Stimulated activated CD4-positive, alpha-beta T cell treated with anti-CD3 and anti-CD28 coated beads, Interleukin-15, amount 100 ng/mL, for 1 hour (primary cell): ENCODE measurements at places on chromosomes 2 and 18.

- no peak for DNase-seq
Measured at GRCh38 chr18:56945171-56946083, 201.5 kb upstream of the BOD1L2 start.

- DNase-seq: no peak
Measured at GRCh38 chr2:634636-635388, 42.4 kb downstream of the TMEM18 start.

- DNase-seq: no peak
Measured at GRCh38 chr18:46061796-46062195, 10.3 kb downstream of the PSTPIP2 start.

GRCh38 chr2:215602997-215603396 is 167.1 kb upstream of the FN1 start:
- no peak for DNase-seq

DNA sequence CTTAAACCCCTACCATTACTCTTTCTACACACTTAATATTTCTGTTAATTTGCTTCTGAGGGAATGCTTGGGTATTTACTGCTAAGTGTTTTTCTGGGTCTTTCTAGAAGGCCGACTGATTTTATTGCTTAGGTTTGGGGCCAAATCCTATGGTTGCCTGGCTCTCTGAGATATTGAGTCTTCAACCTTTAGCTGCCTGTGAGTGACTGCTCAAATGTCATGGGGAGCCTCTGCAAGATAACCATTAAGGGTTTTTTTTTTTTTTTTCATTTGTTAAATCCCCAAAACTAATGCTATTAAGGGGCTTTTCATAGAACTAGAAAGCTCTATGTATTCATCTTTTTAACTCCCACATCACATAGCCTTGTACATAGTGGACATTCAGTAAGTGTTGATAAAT is 5.0 kb downstream of the OSBPL6 start:
- DNase-seq: no peak

- no peak for DNase-seq
Measured at GRCh38 chr2:163191372-163191771, 352.8 kb upstream of the KCNH7 start.

DNA sequence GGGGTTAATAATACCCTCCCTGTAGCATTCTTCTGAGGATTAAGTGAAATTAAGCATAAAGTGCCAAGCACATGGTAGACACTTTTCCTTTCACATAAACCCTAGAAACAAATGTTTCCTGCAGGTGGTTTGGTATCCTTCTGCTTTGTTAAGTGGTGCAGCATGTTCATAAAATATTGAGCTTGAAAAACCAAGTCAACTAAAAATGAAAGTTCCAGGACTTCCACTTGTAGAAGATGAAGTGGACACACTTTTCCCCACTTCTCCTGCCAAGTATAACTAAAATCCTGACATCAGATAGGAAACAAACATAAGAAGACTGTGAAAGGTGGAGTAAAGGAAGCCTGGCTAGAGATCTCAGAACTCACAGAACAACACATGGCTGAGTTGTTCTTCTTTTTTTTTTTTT is 90.5 kb downstream of the COLEC12 start:
- no peak for DNase-seq

DNA sequence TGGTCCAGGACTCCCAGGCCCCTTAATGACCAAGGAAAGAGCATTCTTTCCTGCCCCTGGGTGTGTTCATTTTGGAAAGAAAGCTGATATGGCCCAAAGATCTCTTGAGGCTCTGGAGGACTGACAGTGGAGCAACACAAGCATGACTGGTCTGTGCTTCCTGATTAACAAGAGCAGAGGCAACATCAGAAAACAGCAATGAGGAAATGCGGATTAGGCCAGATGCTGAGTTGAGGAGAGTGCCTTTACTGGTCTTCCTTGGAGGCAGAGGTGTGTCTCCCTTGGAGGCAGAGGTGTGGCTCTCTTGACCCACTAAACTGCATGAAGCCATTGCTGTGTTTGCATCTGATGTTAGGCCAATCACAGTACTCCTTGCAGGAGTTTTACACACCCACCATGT is 19.9 kb downstream of the IL36B start:
- DNase-seq: no peak

- no peak for DNase-seq
Measured at GRCh38 chr2:66699793-66700676, 265.1 kb downstream of the MEIS1 start.

DNA sequence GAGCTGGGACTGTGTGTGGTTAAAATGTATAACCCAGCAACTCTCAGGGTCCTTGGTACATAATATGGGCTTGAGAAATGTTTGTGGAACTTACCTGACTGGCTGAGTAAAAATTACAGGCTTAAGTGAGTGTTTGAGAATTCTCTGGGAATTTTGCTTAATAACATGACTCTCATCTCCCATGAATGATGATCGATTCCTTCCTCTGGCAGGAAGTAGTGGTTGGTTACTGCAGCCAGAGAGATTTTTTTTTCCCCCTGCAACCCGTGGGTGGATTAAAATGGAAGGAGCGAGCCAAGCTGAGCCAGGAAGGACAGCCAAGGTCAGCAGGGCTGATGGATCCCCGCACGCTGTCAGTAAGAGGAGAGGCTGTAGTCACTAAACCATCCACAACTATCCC is 40.6 kb upstream of the RFX8 start:
- DNase-seq: no peak

DNA sequence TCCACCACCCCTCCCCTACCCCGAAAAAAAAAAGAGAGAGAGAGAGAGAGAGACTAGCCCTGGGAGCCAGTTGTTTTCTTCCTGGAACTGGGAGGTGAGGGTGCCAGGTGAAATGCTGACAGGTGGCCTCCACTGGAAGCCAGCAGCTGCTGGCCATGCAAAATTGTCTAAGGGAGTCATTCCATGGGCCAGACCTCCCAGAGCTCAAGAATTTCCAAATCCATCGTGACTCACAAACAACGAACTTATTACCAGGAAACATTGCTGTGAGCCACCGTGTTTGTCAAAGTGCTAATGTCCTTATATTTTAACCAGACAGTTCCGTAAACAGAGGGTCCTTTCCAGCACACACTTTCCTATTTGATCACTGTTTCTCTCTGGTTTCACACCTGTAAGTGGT is 68.5 kb upstream of the PID1 start:
- DNase-seq: no peak

GRCh38 chr2:191574232-191574631 is 103.7 kb upstream of the NABP1 start:
- no peak for DNase-seq

GRCh38 chr2:105536175-105536574 is 137.3 kb upstream of the FHL2 start:
- DNase-seq: no peak

DNA sequence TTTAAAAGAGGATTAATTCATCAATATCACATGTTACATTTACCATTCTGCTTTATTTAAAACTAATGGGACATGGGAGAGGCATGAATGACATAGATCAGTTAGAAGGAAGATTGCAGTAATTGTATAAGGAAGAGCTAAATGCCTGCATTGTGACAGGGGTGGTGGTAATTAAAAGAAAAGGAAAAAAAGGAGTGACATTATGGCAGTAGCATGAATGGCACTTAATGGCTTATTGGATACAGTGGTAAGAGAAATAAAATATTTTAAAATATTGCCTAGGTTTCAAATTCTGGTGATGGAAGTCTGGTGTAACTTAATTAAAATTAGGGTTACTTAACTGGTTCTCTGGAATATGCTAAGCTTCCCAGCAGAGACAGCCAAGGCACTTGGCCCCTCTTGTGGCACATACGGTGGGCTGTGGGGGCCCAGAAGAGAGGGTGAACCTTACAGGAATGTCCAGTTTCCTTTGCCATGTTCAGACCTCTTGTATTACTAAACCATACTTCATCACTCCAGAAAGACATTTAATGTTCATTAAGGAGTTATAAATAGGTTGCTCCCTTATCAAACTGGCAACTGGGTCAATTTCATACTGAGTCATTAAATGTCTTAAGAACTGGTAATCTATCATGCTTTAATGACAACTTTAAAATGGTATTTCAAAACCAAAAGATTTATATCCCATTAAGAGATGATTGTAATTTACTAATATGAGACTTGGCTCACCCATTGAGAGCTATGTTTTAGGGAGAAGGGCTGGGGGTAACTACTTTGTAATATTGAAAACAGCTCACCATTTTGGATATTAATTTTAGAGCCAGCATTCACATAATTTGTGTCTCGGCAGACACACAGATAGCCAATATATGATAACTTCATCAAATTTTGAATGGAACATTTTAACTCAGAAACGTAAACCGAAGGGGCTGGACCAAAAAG is 798.9 kb upstream of the PIK3C3 start:
- DNase-seq: no peak

- no peak for DNase-seq
Measured at GRCh38 chr2:25373269-25373981, 31.7 kb upstream of the DNMT3A start.

DNA sequence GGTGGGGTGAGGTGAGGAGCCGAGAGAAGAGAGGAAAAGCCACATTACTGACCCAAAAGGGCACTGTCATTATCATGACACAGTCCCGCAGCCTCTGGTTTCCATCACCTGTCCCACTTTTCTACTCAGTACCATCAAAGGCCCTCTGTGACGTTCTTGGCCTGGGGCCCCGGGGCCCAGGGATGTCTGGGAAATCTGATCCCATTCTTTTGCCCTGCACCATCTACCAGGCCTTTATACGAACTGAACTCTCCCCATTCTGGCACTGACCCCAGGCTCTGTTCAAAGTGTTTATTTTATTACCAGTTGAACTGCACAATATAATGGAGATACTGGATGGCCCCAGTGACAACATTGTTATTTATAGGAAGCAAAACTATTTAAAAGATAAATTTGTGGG is 89.1 kb downstream of the COL6A3 start:
- DNase-seq: no peak

GRCh38 chr2:131543385-131543891 is 15.8 kb downstream of the CCDC74A start:
- DNase-seq: no peak

- no peak for DNase-seq
Measured at GRCh38 chr2:29224693-29225551, 109.7 kb downstream of the CLIP4 start.

DNA sequence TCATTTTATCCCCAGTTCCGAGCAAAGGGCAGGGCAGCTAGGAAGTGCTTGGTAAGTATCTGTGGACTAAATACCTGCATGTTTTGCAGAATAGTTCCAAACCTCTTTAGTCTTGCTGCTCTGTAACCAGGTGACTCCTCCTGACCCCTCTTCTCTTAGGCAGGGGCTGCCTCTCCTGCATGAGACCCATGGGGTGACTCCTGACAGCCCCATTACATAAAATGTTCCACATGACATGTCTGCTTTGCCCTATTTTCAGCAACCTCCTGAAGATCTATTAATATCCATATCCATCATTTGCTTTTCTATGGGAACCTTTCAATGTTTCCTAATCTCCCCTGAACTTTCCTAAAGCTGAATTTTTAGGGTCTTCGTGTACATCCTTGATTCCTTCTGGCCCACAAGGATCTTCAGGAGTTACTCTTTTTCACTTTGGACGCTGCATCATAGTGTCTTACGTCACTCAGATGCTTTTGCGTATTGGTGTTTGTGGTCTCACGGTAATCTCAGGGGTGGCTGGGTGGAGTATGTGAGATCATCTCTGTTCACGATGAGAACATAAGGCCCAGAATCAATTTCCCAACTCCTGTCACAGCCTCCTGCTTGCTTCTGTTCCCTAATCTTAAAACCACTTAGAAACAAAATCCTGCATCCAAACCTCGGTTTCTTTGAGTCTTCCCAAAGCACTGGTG is 76.6 kb downstream of the MAPK4 start:
- DNase-seq: no peak

GRCh38 chr2:39481611-39482010 is 44.5 kb upstream of the MAP4K3 start:
- DNase-seq: no peak

DNA sequence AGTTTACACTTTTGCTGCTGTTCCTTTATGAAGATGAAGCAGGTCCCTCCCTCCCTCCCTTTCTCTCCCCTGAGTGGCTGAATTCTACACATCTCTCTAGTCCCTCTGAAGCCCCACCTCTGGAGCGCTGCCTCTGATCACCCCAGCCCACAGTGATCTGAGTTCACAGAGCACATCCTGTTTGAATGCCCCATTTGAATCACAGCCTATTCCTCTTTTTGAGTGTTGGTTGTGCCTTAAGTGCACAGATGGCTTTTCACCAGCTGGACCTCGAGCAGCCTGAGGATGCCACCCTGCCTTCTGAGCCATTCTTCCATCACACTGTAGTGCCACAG is 87.1 kb downstream of the ITGB1BP1 start:
- DNase-seq: no peak

GRCh38 chr18:13409026-13409425 is 190.5 kb downstream of the LDLRAD4 start:
- DNase-seq: no peak

DNA sequence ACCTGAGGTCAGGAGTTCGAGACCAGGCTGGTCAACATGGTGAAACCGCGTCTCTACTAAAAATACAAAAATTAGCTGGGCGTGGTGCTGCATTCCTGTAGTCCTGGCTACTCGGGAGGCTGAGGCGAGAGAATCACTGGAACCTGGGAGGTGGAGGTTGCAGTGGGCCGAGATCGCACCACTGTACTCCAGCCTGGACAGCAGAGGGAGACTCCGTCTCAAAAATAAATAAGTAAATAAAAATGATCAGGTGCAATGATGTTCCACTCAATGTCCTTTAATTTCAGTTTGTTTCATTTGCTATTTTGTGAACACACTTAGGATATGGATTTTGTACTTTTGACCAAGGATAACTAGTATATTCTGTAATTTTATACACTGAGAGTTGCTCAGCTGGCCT is 9.3 kb downstream of the HADHA start:
- no peak for DNase-seq

GRCh38 chr2:241559323-241560161 is 997 bp downstream of the BOK start:
- DNase-seq: no peak

DNA sequence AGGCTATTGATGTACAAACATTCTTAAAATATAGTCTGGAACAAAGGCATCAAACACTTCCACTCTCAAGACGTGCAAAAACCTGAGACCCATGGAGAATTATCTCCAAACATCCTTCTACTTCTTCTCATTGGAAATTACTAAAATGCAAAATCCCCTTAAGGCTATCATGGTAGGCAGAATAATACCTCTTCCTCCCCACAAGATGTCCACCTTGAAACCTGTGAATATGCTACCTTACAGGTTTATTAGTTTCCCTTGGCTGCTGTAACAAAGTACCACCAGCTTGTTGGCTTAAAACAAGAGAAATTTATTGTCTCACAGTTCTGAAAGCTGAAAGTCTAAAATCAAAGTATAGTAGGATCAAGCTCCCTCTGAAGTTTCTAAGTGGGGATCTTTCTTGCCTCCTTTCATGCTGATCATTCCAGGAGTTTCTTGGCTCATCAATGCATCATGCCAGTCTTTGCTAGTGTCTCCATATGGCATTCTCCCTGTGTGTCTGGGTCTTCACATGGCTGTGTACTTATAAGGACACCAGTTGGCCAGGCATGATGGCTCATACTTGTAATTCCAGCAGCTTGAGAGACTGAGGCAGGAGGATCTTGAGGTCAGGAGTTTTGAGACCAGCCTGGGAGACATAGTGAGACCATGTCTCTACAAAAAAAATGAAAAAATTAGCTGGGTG is 163.7 kb upstream of the NCK2 start:
- no peak for DNase-seq
